ENCODE measurements at places on chromosomes 4 and X.

DNA sequence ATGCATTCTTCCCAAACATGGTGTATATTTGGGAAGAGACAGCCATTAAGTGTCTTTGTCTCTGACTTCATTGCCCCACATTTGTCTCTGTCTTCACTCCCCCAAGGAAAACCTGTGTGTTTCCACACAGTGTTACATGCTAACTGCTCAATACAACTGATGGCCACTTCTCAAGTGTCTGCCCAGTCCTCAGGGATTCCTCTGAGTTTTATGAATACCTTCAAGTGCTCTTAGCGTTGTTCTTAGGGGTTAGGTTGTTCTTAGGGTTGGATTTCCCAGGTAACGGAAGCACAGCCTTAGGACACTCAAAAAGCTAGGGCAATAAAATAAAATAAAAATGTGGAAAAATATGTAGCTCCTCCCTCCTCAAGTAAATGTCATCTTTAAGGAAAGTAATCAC lies 64.7 kb upstream of the PLAC8 start:
- no peaks in the 10 kb centered on the region for H3K27me3 ChIP-seq
- no peaks in the 10 kb centered on the region for H3K36me3 ChIP-seq
- no peak for ATAC-seq
- H3K4me3 ChIP-seq, result no peak overlapping the region

- no peak overlapping the region for H3K27ac ChIP-seq
- no peaks in the 10 kb centered on the region for H3K27me3 ChIP-seq
- no peak overlapping the region for H3K4me3 ChIP-seq
Observed at GRCh38 chr4:54840992-54841768, 183.4 kb downstream of the KIT start.

GRCh38 chrX:124030520-124030919 lies 69.0 kb downstream of the STAG2 start:
- H3K36me3 ChIP-seq, result peaks cover 52% of the 10 kb centered on the region
- H3K27ac ChIP-seq, result no peak overlapping the region
- H3K27me3 ChIP-seq, result no peaks in the 10 kb centered on the region

DNA sequence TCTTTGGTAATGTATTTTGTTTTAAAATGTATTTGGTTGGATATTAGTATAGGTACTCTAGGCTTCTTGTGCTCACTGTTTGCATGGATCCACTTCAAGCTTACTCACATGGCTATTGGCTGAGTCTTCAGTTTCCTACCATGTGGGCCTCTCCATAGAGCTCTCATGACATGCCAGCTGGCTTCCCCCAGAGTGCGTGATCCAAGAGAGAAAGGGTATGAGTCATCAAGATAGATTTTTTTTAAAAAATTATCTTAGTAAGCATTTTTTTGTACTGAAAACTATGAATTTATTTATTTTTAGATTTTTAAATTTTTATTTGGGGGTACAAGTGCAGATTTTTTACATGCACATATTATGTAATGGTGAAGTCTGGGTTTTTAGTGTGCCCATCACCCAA lies 219.1 kb upstream of the AMOT start:
- no peak overlapping the region for H3K27ac ChIP-seq
- H3K4me3 ChIP-seq, result no peak overlapping the region
- no peaks in the 10 kb centered on the region for H3K36me3 ChIP-seq
- no peaks in the 10 kb centered on the region for H3K4me1 ChIP-seq

GRCh38 chrX:43878906-43879526 lies 3.2 kb downstream of the MAOB start:
- H3K4me3 ChIP-seq, result no peak overlapping the region
- H3K36me3 ChIP-seq, result no peaks in the 10 kb centered on the region
- ATAC-seq, result no peak

GRCh38 chr4:22596409-22596808 lies 80.5 kb upstream of the ADGRA3 start:
- no peak overlapping the region for H3K27ac ChIP-seq
- H3K4me1 ChIP-seq, result no peaks in the 10 kb centered on the region
- no peaks in the 10 kb centered on the region for H3K27me3 ChIP-seq
- H3K4me3 ChIP-seq, result no peak overlapping the region
- no peak for ATAC-seq
- no peaks in the 10 kb centered on the region for H3K36me3 ChIP-seq

DNA sequence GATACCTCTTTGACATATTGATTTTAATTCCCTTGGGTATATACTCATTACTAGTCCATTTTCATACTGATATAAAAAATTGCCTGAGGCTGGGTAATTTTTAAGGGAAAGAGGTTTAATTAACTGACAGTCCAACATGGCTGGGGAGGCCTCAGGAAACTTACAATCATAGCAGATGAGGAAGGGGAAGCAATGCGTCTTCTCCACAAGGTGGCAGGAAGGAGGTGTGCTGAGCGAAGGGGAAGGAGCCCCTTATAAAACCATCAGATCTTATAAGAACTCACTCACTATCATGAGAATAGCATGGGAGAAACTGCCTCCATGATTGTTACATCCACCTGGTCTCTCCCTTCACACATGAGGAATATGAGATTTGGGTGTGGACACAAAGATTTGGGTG lies 42.4 kb downstream of the MSX1 start:
- no peaks in the 10 kb centered on the region for H3K36me3 ChIP-seq
- no peak for ATAC-seq
- no peaks in the 10 kb centered on the region for H3K4me1 ChIP-seq
- no peak overlapping the region for H3K4me3 ChIP-seq

DNA sequence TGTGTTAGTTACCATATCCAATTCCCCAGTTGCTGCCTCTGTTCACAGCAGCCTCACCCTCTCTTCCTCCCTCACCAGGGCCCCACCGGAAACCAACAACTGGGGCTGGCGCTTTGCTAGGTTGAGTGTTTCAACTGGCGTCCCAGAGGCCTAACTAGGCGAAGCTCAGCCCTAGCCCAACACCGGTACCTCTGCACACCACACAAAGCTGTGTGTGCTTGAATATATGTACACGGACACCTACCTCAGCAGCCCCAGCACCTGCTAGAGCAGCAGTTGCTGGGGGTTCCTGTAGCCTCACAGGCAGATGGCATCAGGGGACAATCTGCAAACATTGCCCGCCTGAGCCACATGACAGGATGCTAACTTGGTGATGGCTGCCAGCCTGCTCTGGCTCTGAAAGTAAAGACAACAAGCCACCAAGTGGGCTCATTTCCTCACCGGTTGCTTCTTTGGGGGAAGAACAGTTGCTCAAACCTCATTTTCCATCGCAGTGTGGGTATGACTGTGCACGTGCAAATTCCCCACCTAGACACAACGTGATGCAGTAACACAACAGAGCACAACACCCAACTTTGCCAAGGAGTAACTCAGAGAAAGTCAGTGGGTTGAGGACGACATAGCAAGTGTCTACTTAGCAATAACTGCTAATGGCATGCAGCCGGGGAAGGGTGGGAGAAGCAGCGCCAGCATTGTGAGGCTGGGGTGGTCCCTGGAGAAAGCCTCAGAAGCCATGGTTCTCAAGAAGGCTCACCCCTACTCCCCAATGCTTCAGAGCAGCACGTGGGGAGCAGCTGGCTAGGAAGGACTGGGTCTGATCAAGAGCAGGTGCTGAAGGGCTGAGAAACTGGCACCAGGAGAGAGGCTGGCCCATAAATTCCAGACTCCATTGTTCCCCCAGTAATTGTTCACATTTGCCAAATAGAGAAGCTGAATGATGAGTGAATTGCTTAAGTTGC lies 139.5 kb downstream of the SH3KBP1 start:
- H3K27me3 ChIP-seq, result no peaks in the 10 kb centered on the region
- H3K4me1 ChIP-seq, result peaks cover 35% of the 10 kb centered on the region
- peak overlapping the region; percentile 79 for H3K4me3 ChIP-seq
- peak overlapping the region; percentile 92 for H3K27ac ChIP-seq
- ATAC-seq, result peak; percentile 76

DNA sequence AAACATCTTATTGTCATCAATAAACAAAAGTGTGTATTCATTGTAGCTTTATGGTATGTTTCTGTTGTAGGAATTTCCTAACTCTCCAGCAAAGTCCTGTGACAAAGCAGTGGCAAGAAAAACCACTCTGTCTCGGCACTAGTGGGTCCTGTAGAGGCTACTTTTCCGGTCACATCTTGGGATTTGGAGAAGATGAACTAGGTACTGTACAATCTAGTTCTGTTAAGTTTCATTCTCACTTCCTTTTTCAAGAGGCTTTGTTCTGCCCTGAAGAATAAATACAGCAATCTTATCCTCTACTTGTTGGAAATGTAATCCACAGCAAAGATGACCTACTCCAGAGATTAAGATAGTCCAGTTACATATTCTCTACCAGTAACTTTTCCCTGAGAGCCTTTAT lies 69.3 kb downstream of the HHIP start:
- no peaks in the 10 kb centered on the region for H3K27me3 ChIP-seq
- ATAC-seq, result no peak
- no peak overlapping the region for H3K27ac ChIP-seq
- H3K4me3 ChIP-seq, result no peak overlapping the region

- H3K36me3 ChIP-seq, result no peaks in the 10 kb centered on the region
- no peaks in the 10 kb centered on the region for H3K27me3 ChIP-seq
- H3K27ac ChIP-seq, result no peak overlapping the region
- no peaks in the 10 kb centered on the region for H3K4me1 ChIP-seq
Observed at GRCh38 chrX:110322603-110323002, 4.7 kb upstream of the AMMECR1 start.

- peaks cover 12% of the 10 kb centered on the region for H3K36me3 ChIP-seq
- H3K27ac ChIP-seq, result peak overlapping the region; percentile 83
- no peaks in the 10 kb centered on the region for H3K27me3 ChIP-seq
- ATAC-seq, result peak; percentile 64
- peak overlapping the region; percentile 54 for H3K4me3 ChIP-seq
Observed at GRCh38 chrX:19776753-19777152, 110.6 kb downstream of the SH3KBP1 start.

All from activated T-helper 17 cell treated with anti-CD3 and anti-CD28 coated beads, Interleukin-2, amount 50 U/mL, for 72 hours (primary cell).